ENCODE measurements at places on chromosomes 3 and 15. TPM values are rescaled to one million over a fixed set of nuclear protein-coding genes. Genes with fewer than 3 reads are reported as not detected.

Gene CNTN3
- 5.1 TPM for polyA plus RNA-seq

Gene ZKSCAN7
- polyA plus RNA-seq: 19.4 TPM

Gene NOX5
- polyA plus RNA-seq: 1.5 TPM

Gene KLHL40
- not detected for polyA plus RNA-seq

Gene SPTBN5
- polyA plus RNA-seq: 2.8 TPM

Gene PLSCR1
- 98.5 TPM for polyA plus RNA-seq

Gene CCR3
- polyA plus RNA-seq: not detected

Gene CKMT1B
- 3.4 TPM for polyA plus RNA-seq

Gene ZNF770
- polyA plus RNA-seq: 82.0 TPM

Gene CHL1
- polyA plus RNA-seq: 24.1 TPM

Gene UBA3
- 87.6 TPM for polyA plus RNA-seq

Gene LMOD3
- polyA plus RNA-seq: 0.05 TPM

Gene ARHGAP11A
- polyA plus RNA-seq: 53.0 TPM

Gene AGBL1
- 0.18 TPM for polyA plus RNA-seq

Gene KCNAB1
- polyA plus RNA-seq: 3.4 TPM

Gene GOLGA8G
- polyA plus RNA-seq: 0.08 TPM

Gene ANXA2
- polyA plus RNA-seq: 510 TPM

Gene HRG
- polyA plus RNA-seq: 2.0 TPM

Gene FBN1
- 98.2 TPM for polyA plus RNA-seq

Gene INSYN1
- polyA plus RNA-seq: 12.6 TPM

Gene SENP7
- 101 TPM for polyA plus RNA-seq

Gene ANKRD34C
- polyA plus RNA-seq: 0.10 TPM

Gene IDH2
- 185 TPM for polyA plus RNA-seq

Gene GUCA1C
- 0.52 TPM for polyA plus RNA-seq

Gene PSTPIP1
- polyA plus RNA-seq: 1.4 TPM

Gene HACL1
- polyA plus RNA-seq: 27.2 TPM

Gene LACTB
- polyA plus RNA-seq: 19.6 TPM

Gene HCN4
- polyA plus RNA-seq: 1.2 TPM

Gene TRH
- 0.12 TPM for polyA plus RNA-seq

Gene GP9
- 0.47 TPM for polyA plus RNA-seq

Gene SEMA5B
- 28.1 TPM for polyA plus RNA-seq

Gene EPHA6
- 1.2 TPM for polyA plus RNA-seq

Gene SLC9C1
- polyA plus RNA-seq: 1.2 TPM
